ENCODE measurements at places on chromosomes 6 and 20. TPM values are rescaled to one million over a fixed set of nuclear protein-coding genes. Genes with fewer than 3 reads are reported as not detected.

The TFAP2C gene
- not detected for total RNA-seq

The MAPK13 gene
- total RNA-seq = 4.9 TPM

The ZNF831 gene
- total RNA-seq = not detected

The PPP1R16B gene
- 210 TPM for total RNA-seq

Data from vein endothelial cell (primary cell).